Motor neuron (in vitro differentiated cells): ENCODE measurements at places on chromosomes 5 and 9. TPM values are rescaled to one million over a fixed set of nuclear protein-coding genes. Genes with fewer than 3 reads are reported as not detected.

- ATAC-seq: no peak
Measured at GRCh38 chr9:83132768-83133167, 69.8 kb upstream of the RASEF start.

DNA sequence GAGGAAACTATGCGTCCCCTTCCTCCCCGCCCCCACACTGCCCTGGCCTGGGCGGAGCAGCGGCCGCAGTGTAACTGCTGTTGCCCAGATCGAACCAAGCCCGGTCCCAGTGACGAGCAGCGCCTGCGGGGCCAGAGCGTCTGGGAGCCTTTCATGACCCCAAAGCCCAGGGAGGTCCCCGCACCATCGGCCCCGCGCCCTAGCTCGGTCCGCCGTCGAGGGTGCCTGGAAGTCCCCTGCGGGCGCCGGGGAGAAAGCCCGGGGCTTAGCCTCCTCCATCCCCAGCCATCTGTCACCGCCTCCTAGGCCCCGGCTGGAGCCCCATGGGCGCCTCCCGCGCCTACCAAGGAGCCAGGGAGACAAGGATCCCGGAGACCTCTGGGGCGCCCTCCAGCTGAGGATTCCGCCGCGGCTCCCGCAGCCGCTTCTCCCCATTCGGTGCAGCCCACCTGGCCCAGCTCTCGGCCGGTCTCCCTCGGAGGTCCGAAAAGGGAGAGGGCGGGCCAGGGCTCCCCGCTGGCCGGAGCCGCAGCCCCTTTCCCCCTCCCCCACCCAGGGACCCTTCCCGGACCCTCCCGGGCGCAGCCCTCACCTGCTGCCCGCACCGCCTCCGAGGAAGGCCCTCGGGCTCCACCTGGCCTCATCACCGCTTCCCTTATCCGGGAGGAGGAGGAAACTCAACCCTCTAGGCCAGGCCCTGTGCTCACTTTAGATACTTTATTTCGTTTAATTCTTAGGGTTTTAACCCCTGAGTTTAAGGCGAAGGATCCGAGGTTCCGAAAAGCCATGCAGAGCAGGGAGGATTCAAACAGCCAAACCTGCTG, 45.6 kb downstream of the APTX start:
- no peak for ATAC-seq

GRCh38 chr5:55604611-55605067, 69.9 kb upstream of the PLPP1 start:
- no peak for ATAC-seq

GRCh38 chr5:53170746-53171349, 61.3 kb upstream of the MOCS2 start:
- no peak for ATAC-seq

TSSK1B gene
- 0.31 TPM in 1 of 2 replicates, not detected in the other for total RNA-seq

GRCh38 chr9:17802249-17802857, 223.5 kb downstream of the SH3GL2 start:
- no peak for ATAC-seq

GRCh38 chr9:127133739-127134167, 11.3 kb upstream of the ANGPTL2 start:
- ATAC-seq: peak; percentile 70

- ATAC-seq: no peak
Measured at GRCh38 chr5:149586708-149587318, 5.5 kb downstream of the ARHGEF37 start.

- no peak for ATAC-seq
Measured at GRCh38 chr5:179215576-179215975, 129.7 kb downstream of the ADAMTS2 start.

- ATAC-seq: no peak
Measured at GRCh38 chr5:179289756-179290385, 55.4 kb downstream of the ADAMTS2 start.

CDO1 gene
- 120 and 158 TPM in 2 replicates for total RNA-seq

GCNT1 gene
- 1.2 and 1.7 TPM in 2 replicates for total RNA-seq

- no peak for ATAC-seq
Measured at GRCh38 chr5:90421136-90421535, 11.6 kb upstream of the CETN3 start.

GRCh38 chr5:20619591-20619990, 631.6 kb upstream of the CDH18 start:
- ATAC-seq: peak; percentile 41

DNA sequence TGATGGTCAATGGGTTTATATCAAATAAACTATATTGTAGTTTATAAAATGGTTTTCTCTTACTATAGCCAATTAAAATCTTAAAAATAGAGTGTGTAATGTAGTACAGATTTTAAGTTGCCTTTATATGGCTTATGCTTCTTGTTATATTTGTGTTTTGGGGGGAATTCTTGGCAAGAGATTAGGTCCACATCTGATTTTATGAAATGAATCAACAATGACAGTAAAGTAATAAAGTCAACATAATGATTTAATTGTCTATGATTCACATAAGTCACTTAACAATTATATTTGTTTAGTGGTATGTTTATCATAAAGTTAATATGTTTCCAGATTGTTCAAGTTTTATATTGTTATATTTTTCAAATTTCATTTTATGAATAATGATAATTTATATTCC, 164.8 kb downstream of the COMMD10 start:
- ATAC-seq: no peak

GRCh38 chr5:10797261-10797660, 36.2 kb upstream of the DAP start:
- no peak for ATAC-seq

- peak; percentile 90 for ATAC-seq
Measured at GRCh38 chr5:59487772-59488729, 405.5 kb downstream of the PDE4D start.

DNA sequence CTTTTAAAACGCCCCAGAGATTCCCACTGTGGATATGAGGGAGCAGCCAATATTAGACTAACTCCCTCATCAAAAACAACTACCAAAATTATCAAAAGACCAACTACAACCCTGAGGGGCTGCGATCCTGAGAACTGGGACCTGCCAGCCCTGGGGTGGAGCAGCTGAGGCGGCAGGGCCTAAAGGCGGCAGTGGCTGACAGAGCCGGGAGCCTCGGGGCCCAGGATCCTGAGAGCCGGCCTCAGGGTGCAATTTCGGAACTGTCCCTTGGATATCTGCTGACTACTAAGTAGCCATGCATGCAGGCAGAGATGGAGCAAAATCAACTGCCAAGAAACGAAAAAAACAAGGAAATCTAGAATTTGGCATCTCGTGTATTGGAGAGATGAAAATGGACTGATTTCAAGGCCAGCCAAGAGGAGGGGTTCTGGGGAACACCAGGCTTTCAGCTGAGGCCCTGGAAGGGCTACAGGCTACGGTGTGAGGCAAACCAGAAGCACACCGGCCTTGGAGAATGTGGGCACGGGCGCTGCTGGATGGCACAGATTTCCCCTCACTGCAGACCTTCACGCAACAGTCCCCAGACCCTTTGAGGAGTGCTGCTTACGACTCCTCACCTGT, 63.6 kb upstream of the UBAC1 start:
- ATAC-seq: no peak

DMRTA1 gene
- total RNA-seq: 0.73 and 0.96 TPM in 2 replicates

GRCh38 chr5:150599917-150600511, 40.4 kb upstream of the SYNPO start:
- ATAC-seq: no peak

PCDHGB7 gene
- total RNA-seq: 4.9 and 5.1 TPM in 2 replicates

GRCh38 chr9:120983259-120983837, 56.8 kb upstream of the TRAF1 start:
- ATAC-seq: no peak

DNA sequence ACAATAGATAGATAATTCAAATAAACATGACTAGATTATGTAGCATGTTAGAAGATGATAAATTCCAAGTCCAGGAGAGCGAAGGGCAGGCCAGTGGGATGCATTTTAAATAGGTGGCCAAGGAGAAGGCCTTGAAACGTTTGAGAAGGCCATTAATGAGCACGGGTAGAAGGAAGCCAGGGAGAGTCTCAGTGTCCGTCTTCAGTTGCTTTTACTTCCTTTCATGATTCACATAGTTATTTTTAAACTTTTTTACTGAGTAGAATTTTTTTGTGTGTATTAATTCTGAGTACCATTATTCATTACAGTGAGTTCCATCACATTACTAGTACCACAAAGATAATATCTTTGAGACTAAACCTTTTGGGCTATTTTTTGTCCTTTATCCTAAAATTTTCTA, 259.2 kb downstream of the ARRDC3 start:
- ATAC-seq: no peak

DNA sequence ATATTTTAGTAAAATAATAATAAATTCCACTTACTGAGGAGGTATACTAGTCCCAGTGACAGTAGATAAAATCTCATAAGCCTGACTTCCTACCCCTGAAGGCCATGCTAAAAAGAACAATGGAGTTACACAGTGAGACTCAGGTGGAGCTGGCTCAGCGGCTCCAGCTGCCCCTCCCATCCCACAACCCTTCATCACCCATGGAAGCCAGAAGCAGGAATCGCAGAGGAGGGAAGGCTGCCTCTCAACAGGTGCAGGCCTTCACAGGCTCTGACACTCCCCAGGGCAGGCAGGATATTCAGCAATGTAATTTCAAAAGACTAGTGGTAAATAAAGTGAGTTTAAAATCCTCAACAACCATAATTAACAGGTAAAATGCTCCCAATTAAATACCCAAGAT, 67.5 kb downstream of the FANCC start:
- peak; percentile 36 for ATAC-seq

IFNA13 gene
- not detected in 2 replicates for total RNA-seq

DNA sequence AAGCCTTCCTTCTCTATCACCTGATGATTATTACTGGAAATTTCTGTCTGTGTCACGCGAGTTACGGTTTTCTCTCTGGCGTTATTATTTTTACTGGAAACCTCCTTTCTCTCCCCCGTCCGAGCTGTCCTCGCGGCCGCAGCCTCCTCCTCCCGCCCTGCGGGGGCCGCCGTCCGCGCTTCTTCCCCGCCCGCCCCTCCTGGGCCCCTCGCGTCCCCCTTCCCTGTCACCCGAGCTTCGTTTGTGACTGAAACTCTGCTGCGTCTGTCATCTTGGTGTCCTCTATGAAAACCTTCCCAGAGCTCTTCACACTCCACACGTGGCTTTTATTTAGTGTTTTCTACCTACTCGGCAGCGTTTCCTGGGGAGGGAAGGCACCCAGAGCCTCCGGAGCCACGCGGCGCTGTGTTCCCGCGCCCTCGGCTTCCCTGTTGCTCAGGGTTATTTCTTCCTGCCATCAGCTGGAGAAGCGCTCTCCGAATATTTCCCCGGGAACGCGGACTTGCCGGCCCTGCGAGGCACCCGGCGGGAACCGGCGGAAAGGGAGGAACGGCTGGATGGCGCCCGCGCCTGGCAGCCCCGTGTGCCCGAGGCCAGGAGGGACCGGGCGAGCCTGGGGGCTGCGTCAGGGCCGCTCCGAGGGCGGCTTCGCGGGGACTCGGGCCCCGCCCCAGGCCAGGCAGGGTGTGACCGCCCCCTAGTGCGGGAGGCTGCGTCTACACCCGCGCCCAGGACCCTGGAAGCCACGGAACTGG, 33.9 kb downstream of the TRIP13 start:
- peak; percentile 74 for ATAC-seq

GDNF gene
- 1.3 and 3.0 TPM in 2 replicates for total RNA-seq

CDC37L1 gene
- total RNA-seq: 21.8 and 22.9 TPM in 2 replicates

CNOT8 gene
- 39.3 and 44.1 TPM in 2 replicates for total RNA-seq

TAS2R1 gene
- total RNA-seq: 2.1 and 2.7 TPM in 2 replicates

- ATAC-seq: no peak
Measured at GRCh38 chr5:151038801-151039238, 18.4 kb downstream of the GPX3 start.

IL5 gene
- total RNA-seq: not detected in 2 replicates

DNA sequence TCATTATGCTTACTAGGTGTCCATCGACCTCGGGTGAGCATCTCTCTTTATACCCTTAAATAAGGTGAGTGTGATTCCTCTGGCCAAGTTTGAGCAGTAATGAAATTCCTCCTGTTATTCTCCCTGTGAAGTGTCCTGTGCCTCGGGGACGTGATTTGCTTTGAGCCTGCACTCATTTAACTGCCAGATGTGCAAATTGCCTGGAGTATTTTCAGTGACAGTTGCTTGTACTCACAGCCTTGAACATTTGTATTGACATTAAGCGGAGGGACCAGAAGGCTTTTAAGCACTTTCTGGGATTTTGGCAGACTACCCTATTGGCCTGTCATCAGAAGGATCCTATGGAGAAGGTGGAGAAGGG, 126.9 kb downstream of the DOCK2 start:
- ATAC-seq: no peak

- peak; percentile 1 for ATAC-seq
Measured at GRCh38 chr5:2750758-2751464, 566 bp downstream of the IRX2 start.

DNA sequence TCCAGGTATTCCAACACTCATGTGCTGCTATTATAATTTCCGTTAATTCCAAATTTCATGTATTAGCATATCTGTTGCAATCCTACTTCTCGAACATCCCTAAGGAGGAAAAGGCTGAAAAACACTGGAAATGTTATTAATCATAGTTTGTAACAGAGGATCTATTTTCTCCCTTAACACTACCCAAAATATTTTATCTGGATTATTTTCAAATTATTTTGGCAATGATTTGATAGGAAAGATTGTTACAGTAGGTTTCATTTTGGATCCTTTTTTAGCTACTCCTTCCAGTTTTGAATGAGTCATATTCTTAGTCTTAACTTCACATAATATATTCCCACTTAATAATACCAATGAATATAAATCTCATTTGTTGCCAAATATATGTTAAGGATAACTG, 13.9 kb upstream of the NAA35 start:
- ATAC-seq: no peak

XRCC4 gene
- total RNA-seq: 15.1 and 16.1 TPM in 2 replicates
